H7 (cell line): ENCODE measurements at places on chromosomes 3 and 15. TPM values are rescaled to one million over a fixed set of nuclear protein-coding genes. Genes with fewer than 3 reads are reported as not detected.

The TGM4 gene
- 0.11 TPM in 1 of 2 replicates, not detected in the other for total RNA-seq

The GASK1A gene
- 3.4 and 4.5 TPM in 2 replicates for total RNA-seq

The ALDH1L1 gene
- 0.15 and 0.28 TPM in 2 replicates for total RNA-seq

The AADAC gene
- not detected in 2 replicates for total RNA-seq

The ACTRT3 gene
- total RNA-seq = 3.2 and 3.3 TPM in 2 replicates

The FGF7 gene
- not detected in 2 replicates for total RNA-seq

The TMCO5A gene
- total RNA-seq = not detected in 2 replicates

DNA sequence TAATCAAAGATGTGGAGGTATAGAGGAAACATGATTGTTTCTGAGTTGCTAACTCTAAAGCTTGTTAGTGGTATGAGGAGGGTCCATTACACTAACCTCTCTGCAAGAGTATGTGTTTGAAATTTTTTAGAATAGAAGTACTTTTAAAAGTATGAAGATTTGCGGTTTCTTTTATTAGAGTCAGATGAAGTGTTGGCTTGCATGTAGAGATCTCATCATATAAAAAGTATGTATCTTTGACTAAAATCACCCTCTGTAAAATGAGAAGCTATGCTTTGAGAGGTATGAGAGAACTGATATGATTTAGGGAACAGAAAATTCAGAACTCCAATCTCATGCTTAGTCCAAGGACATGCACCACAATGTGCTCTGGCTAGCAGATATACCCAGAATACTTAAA lies 140.4 kb upstream of the MBNL1 start:
- DNase-seq = no peak

GRCh38 chr3:45387636-45388348 lies 584 bp upstream of the LARS2 start:
- peak; percentile 55 for DNase-seq

- DNase-seq = peak; percentile 33
Observed at GRCh38 chr15:77035584-77035983, 35.3 kb downstream of the TSPAN3 start.

GRCh38 chr15:41914411-41914810 lies 20.6 kb upstream of the SPTBN5 start:
- DNase-seq = no peak

DNA sequence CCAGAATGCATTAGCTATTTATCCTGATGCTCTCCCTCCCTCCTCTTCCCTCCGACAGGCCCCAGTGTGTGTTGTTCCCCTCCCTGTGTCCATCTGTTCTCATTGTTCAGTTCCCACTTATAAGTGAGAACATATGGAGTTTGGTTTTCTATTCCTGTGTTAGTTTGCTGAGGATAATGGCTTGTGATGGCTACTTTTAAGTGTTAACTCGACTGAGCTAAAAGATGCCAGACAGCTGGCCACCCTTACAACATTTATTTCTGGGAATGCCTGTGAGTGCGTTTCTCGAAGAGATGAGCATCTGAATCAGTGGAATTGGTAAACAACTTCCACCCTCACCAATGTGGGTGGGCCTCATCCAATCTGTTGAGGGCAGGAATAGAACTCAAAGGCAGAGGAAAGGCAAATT lies 24.7 kb upstream of the TM2D3 start:
- DNase-seq = no peak

DNA sequence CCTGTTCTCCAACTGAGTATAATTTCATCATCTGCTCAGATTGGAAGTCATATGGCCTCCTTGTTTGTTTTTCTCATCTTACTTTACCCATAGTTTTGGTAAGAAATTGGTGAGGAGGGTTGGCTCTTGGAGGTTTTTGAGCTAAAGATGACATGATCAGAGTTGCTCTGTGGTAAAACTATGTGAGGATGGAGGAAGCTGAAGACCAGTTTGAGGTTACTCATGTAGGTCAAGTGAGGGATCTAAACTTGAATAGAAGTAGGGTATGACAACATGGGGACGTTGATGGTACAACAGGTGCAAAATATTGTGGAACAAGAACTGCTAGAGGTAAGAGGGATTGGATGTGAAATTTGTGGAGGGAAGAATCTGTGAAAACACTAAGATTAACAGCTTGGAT lies 87.7 kb upstream of the NEO1 start:
- DNase-seq = no peak

- no peak for DNase-seq
Observed at GRCh38 chr3:57942388-57942787, 65.8 kb upstream of the FLNB start.

GRCh38 chr3:143884861-143885260 lies 36.6 kb upstream of the SLC9A9 start:
- no peak for DNase-seq

DNA sequence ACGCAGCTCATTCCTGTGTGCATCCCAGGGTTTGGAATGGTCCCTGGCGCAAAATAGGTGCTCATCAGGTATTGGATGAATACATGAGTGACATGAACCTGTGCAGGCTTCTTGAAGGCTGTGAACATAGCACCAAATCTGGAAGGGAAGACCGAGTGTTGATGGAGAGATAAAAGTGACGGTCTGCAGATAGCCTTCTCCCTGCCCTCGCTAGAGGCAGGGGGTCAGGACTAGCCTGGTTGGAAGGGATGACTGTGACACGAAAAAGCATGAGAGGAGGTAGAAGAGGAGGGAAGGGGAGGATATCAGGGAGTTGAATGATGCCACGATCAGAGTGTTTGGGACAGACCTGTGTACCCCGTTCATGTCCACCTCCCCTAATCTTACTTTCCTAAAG lies 267.1 kb downstream of the XXYLT1 start:
- no peak for DNase-seq

GRCh38 chr15:43514241-43515057 lies 3.0 kb upstream of the MAP1A start:
- peak; percentile 78 for DNase-seq

- DNase-seq = no peak
Observed at GRCh38 chr3:28039829-28040228, 201.6 kb upstream of the CMC1 start.

DNA sequence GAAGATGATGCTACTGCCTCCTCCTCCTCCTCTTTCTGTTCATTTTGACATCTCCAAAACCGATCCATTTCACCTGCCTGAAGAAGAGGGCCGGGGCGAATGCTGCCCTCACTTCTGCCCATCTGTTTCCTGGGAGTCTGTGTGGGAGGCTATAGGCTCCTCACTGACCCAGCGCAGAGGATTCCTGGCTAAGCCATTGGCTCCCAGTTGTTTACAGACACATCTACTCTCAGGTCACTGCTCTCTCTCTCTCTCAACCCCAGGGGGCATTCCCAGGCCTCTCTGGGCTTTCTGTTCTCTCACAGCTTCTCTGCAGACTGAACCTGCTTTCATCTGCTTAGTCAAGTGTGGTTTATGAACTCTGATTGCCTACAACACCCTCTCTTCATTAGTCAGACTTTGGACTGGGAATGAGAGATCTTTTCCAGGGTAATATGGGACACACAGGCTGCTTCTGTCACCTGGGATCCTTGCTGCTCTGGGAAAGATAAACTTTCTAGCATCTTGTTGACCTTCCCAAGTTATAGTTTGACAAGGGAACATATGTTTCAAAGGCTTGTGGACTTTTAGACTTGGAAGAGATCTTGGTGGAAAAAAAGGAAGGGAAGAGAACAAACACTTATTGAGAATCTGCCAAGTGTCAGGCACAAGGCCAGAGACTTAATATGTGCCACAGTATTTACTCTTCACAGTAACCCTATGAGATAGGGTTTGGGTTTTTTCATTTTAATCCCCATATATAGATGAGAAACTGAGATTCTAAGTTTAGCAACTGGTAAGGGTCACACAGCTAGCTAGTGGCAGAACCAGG lies 30.2 kb upstream of the USP3 start:
- peak; percentile 74 for DNase-seq

GRCh38 chr3:107346564-107346963 lies 30.7 kb upstream of the CCDC54 start:
- no peak for DNase-seq

- DNase-seq = no peak
Observed at GRCh38 chr3:94513600-94513999, 450.7 kb downstream of the NSUN3 start.

- no peak for DNase-seq
Observed at GRCh38 chr15:32682977-32683630, 34.7 kb upstream of the GREM1 start.
